ENCODE measurements at places on chromosomes 6 and 20.

- no peak for DNase-seq
Measured at GRCh38 chr6:22372922-22373321, 76.1 kb upstream of the PRL start.

DNA sequence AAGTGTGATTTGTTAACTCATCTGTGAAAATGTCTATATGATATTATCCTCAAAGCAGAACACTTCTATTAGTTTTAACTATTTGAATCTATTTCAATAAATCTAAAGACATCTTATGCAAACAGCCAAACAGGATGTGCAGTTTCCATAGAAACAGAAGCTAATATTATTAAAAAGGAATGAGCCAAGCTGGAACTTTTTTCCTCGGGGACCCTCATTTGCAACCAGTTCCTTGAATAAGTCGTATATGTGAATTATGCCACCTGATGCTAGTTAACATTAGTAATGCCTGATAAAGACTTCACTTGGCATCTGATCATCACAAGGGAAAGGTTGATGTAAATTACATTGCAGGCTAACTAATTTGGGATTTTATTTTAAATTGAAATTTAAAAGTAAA lies 216.9 kb upstream of the SMLR1 start:
- no peak for DNase-seq

DNA sequence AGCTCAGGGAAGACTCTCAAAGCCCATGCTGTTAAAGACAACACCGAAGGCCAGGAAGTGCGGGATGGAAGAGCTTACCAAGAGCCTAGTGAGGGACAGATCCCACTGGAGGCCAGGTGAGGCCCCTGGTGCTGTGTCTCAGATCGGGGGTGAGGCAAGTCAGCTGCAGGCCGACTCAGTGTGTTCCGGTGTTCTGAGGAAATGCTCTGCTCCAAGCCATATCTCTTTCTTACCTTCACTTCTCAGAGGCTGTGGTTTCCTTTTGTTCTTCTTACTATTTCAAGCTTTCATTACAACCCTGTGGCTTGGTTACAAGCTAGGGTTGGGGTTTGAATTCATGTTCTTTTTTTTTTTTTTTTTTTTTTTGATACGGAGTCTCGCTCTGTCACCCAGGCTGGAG lies 114.3 kb upstream of the ZFP64 start:
- no peak for DNase-seq

- no peak for DNase-seq
Measured at GRCh38 chr6:170505306-170505705, 47.8 kb downstream of the PSMB1 start.

GRCh38 chr6:143517447-143517773 lies 5.9 kb upstream of the FUCA2 start:
- DNase-seq, result no peak

- DNase-seq, result no peak
Measured at GRCh38 chr6:131460614-131461000, 112.4 kb upstream of the ARG1 start.

- DNase-seq, result no peak
Measured at GRCh38 chr6:154378518-154378917, 21.9 kb upstream of the IPCEF1 start.

DNA sequence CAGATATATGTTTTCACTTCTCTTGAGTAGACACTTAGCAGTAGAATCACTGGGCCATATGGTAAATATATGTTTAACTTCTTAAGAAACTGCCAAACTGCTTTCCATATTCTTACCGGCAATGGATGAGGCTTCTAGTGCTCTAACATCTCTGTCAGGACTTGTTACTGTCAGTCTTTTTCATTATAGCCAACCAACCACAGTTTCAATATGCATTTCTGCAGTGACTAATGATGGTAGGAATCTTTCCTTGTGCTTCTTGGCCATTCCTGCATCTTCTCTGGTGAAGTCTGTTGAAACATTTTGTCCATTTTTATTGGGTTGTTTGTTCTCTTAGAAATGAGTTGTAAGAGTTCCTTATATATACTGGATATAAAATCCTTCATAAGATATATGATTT lies 66.0 kb upstream of the SYNDIG1 start:
- no peak for DNase-seq

- DNase-seq, result no peak
Measured at GRCh38 chr6:21732731-21733130, 139.2 kb downstream of the SOX4 start.

GRCh38 chr6:104159045-104159618 lies 700.6 kb downstream of the HACE1 start:
- no peak for DNase-seq

DNA sequence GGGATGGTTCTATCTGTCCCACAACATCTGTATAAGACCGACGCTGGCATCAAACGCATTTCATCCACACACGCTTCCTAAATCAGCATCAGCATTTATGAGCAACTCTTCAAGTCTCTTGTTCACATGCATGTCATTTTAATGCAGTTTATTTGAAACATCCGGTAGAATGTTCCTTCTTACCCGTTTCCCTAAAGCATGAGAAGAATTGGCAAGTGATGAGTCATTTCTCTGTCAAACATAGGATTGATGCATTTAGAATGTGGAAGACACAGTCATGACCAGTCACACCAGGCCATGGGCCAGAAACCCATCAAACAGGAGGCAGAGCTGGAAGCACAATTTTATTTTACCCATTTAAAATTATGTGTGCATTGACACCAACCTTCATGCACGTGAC lies 122.8 kb downstream of the UST start:
- DNase-seq, result no peak

DNA sequence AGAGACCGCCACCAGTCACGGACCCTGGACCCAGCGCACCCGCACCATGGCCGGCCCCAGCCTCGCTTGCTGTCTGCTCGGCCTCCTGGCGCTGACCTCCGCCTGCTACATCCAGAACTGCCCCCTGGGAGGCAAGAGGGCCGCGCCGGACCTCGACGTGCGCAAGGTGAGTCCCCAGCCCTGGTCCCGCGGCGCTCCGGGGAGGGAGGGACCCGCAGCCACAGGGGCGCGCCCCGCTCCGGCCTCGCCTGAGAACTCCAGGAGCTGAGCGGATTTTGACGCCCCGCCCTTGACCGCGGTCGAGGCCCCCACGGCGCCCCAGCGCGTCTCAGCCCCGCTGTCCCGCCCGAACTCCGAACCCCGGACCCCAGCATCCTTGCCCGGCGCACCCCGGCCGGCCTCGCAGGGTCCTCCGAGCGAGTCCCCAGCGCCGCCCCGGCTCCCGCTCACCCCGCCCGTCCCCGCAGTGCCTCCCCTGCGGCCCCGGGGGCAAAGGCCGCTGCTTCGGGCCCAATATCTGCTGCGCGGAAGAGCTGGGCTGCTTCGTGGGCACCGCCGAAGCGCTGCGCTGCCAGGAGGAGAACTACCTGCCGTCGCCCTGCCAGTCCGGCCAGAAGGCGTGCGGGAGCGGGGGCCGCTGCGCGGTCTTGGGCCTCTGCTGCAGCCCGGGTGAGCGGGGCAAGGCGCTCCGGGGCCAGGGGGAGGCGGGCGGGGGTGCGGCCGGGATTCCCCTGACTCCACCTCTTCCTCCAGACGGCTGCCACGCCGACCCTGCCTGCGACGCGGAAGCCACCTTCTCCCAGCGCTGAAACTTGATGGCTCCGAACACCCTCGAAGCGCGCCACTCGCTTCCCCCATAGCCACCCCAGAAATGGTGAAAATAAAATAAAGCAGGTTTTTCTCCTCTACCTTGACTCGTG lies at the start of gene OXT:
TSS of gene OXT (plus strand) at position 11 of the 920 bp plus-strand sequence. CDS start at position 47, 36 bp downstream.
- no peak for DNase-seq

DNA sequence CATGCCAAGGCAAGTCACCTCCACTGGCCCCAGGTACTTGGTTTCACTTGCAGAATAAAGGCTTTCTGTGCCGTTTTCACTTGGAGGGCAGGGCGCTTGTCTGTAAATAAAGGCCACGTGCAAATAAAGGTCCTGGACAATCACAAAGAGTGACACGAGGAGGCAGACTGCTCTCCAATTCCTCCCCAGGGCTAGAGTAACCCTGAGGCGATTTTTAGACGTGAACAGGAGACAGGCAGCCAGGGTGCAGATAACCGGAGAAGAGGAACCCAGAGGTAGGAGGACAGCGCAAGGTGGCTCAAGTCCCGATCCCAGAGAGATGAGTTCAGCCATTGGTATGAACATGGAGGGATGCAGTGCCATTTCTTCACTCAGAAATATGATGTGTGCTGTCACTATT lies 327.4 kb downstream of the KIF16B start:
- no peak for DNase-seq

GRCh38 chr20:57157106-57157691 lies 109.2 kb downstream of the BMP7 start:
- no peak for DNase-seq

DNA sequence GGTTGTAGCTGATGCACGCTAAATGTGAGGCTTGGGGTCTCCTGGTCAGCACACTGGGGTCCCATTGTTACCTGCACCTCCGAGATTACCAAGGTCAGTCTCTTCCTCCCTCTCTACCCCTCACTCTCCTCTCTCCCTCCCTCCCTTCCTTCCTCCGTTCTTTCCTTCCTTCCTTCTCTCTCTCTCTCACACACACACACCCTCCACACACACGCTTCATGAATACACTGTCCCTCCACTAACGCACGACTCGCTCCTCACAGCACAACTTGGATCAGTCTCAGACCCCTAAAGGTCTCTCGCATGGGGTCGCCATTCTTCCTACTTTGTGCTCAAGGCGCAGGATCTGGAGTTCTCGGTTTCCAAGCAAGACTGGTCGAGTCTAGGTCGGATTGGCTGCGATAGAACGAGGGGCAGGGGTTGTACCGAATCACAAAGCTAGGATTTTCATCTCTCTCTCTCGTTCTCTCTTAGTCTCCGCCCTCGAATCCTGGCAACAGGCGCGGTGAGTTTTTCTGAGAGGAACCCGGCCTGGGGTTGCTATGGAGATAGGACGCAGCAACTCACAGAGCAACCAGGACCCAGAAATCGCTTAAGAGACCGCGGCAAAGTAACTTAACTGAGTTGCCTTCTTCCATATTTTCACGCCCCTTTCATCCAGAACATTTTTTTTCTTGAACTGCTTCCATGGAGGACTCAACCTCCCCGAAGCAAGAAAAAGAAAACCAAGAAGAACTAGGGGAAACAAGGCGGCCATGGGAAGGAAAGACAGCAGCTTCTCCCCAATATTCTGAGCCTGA lies at the start of gene RSPH4A:
TSS of gene RSPH4A (plus strand) at position 543 of the 800 bp plus-strand sequence. CDS start at position 688, 145 bp downstream.
- no peak for DNase-seq

DNA sequence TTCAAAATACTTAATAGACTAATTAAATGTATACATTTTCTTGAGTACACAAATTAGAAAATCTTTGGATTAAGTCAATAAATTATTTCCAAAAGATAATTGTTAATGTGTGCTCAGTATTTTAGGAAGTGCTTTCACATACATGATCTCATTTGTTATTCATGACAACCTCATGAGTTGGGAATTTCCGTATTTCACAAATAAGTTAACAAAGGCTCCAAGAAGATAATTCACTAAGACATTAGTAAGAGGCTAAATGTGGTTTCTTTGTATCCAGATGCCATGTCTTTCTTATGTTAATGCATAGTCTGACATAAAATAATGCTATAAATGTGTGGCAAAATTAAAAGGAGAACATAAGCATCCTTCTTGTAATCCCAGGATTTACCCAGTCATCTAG lies 79.5 kb upstream of the TCF21 start:
- no peak for DNase-seq

GRCh38 chr6:54810147-54810546 lies 36.4 kb upstream of the FAM83B start:
- DNase-seq, result no peak

GRCh38 chr6:93047033-93047432 lies 372.3 kb downstream of the EPHA7 start:
- no peak for DNase-seq

- DNase-seq, result no peak
Measured at GRCh38 chr6:166007349-166008263, 160.0 kb downstream of the TBXT start.

DNA sequence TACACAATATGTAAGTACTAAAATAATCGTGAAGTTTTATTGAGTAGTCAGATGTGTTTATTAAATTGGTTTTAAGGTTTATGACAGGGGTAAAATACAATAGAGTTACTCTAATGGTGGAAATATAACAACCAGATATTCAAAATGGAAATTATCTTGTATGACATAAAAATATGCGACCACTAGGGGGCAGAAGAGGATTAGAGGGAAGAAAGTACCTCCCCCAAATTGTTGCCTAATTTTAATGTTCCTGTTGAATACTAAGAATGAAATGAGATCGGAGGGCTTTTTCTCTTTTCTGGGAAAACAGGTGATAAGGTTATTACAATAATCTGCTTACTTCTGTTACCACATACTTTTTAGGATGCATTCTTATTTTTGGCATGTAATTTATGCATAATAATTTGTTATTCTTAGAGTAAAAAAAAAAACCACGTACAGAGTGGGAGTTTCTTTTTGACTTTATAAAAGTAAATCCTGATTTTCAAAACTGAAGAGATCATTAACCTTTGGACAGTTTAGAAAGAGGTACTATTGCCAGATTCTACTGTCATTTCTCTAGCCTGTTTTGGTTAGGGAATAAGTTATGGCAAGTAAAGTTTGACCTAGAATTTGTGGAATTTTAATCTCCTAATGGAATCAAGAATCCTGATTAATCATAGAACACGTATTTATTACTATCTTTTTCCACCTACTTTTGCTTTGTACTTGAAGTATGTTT lies 159.2 kb downstream of the CD109 start:
- peak; percentile 80 for DNase-seq

GRCh38 chr6:23531666-23532065 lies 594.3 kb upstream of the NRSN1 start:
- no peak for DNase-seq

GRCh38 chr6:128754658-128755256 lies 128.2 kb upstream of the LAMA2 start:
- no peak for DNase-seq

GRCh38 chr20:46400253-46400652 lies 6.2 kb downstream of the ELMO2 start:
- no peak for DNase-seq

DNA sequence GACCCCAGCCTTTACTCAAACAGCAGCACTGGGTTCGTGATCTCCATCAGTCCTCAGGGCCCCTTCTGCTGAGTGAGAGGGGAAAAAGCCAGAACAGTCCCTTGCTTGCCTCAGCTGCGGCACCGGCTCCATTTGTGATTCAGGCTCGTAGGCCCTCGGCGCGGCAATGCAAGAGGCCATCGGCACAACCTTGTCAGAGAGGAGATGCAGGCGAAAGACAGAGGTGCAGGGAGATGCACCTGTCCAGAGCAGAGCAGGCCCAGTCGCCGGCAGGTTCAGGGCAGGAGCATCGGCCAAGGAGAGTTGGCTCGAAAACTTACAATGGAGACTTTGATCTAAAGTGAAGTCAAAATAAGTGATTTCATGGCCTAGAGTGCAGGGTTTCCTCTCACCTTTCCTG lies 171.6 kb downstream of the SMOC2 start:
- no peak for DNase-seq

- no peak for DNase-seq
Measured at GRCh38 chr20:4102381-4102780, 87.0 kb upstream of the RNF24 start.

- DNase-seq, result no peak
Measured at GRCh38 chr6:107228754-107229153, 113.4 kb upstream of the BEND3 start.
